ENCODE measurements at places on chromosomes 3 and 15.

DNA sequence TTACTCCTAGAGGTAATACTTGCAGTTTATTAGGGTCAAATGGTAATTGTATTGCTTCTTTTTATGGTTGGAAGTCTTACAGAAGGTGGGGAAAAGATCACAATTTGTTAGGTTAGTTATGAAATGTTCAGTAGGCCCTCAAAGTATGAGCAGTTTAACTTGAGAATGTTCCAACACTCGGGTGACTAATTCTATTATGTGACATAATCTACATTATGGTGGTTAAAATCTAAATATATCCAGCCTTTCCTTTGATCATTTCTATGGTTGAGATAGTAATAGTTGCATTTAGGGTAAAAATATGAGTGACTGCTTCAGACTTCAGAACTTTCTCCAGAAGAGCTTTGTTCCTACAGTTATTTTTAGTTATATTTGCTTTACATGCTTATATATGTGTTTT is 19.6 kb upstream of the FBXO22 start:
- no peak for DNase-seq

- no peak for DNase-seq
Measured at GRCh38 chr3:166783206-166783605, 596.9 kb downstream of the ZBBX start.

DNA sequence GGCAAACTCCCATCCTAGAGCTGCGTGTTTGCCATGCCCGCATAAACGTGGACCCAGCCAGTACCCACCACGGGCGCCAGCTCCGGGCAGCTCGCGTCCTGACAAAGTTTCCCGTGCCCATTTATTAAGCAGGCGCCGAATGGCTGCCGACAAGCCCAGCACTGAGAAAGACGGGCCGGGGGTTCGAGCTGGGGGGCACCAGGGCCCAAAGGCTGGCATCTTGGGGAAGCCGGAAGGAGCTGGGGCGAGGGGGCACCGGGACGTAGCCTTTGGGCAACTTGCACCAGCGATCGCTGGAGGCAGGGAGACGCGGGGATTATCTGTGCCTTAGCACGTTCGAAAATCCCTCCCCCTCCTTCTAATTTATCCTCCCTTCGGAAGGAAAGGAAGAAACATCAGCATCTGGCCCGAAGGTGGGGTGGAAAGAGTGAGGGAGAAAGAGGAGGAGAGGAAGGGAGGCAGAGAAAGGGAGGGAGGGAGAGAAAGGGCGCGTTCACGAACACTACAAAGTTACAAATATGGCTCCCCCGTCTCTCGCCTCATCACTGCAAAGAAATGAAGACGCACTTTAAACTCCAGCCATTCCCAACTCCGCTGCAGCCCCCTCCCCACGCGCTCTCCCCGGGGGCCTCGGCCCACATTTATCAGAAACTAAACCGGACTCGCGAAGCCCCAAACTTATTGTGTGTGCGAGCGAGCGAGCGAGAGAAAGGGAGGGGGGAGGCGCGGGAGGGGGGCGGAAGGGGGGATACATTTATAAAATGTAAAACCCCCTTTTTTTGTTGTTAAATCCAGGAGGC is 1.0 kb downstream of the ANP32A start:
- DNase-seq, result no peak

DNA sequence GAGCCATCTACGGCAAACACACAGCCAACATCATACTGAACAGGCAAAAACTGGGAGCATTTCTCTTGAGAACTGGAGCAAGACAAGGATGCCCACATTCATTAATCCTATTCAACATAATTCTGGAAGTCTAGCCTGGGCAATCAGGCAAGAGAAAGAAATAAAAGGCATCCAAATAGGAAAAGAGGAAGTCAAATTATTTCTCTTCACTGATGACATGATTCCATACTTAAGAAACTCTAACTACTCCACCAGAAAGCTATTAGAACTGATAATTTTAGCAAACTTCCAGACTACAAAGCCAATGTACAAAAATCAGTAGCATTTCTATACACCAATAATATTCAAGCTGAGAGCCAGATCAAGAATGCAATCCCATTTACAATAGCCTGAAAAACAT is 17.3 kb upstream of the ENTPD3 start:
- DNase-seq, result no peak

DNA sequence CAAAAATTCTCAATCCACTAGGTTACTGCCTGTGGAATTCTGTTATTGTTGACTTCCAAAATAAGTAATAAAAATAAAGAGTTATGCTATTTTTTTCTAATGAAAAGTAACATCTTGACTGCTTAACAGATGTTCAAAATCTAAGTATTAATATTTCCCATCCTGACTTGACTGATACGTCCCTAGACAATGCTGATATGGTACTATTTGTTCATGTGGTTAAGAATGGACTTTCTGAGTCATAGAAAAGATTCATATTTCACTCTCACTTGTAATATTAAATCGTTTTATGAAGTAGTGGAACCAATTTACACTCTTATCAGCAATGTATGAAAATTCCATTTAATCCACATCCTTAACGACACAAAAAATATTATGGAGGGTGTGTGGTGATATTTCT is 104.8 kb upstream of the PLSCR5 start:
- DNase-seq, result no peak

DNA sequence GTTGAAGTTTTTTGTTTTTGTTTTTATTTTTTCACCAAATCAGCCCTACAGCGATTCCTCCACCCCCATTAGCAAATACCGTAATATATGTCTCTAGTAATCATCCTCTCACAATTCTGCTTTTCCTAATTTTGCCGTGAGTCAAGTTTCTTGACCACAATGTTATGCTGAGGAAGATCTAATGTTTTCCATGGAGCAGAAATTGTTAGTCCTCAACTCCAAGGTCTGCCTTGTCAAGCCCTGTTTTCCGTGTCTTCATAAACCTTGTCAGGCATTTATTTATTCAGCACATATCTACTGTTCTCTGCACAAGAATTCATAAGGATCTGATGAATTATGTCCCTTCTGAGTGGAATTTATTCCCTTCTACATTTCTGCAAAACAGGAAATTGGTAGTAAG is 372.8 kb downstream of the RBMS3 start:
- no peak for DNase-seq

GRCh38 chr3:134665243-134665642 is 14.4 kb upstream of the KY start:
- no peak for DNase-seq

- peak; percentile 90 for DNase-seq
Measured at GRCh38 chr3:177597311-177598096, 400.2 kb upstream of the TBL1XR1 start.

GRCh38 chr3:114789803-114790202 is 357.3 kb downstream of the ZBTB20 start:
- no peak for DNase-seq

- DNase-seq, result no peak
Measured at GRCh38 chr15:73924171-73924921, 1.9 kb upstream of the LOXL1 start.

- no peak for DNase-seq
Measured at GRCh38 chr3:23751212-23751723, 54.5 kb upstream of the UBE2E1 start.

DNA sequence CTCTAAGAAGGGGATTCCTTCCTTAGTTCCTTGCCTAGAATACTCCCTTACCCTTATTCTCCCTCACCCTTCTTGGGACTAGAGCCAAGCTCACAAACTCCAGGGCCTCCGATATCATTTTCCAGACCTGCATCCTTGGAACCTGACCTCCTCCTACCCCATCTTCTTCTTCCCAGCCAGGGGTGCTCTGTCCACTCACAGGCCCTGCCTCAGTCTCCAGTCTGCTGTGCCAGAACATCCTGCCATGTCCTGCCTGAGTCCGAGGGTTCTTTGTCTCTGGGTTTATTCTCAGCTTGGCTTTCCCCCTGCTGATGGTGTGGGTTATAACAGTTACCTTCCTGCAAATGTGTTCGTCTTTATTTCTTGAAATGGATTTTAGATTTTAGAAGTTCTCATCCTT is 59.9 kb upstream of the MCF2L2 start:
- DNase-seq, result no peak

GRCh38 chr3:114721864-114722263 is 425.2 kb downstream of the ZBTB20 start:
- no peak for DNase-seq

DNA sequence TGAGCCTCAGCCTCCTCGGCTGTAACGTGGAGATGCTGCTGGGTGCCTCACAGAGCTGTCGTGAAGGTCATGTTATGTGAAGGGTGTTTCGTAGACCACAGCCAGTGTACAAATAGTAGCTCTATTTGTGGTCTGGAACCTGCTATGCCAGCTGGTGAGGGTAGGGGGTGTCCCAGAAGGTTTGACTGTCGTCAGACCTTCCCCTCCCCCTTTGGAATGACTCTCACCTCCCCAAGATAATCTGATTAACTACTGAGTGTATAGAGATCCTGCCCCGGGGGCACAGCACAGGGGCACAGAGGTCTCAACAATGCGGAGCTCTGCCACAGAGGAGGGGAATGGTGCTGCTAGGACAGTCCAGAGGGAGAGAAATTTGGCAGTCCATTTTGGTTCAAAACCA is 20.5 kb downstream of the FGD5 start:
- no peak for DNase-seq

DNA sequence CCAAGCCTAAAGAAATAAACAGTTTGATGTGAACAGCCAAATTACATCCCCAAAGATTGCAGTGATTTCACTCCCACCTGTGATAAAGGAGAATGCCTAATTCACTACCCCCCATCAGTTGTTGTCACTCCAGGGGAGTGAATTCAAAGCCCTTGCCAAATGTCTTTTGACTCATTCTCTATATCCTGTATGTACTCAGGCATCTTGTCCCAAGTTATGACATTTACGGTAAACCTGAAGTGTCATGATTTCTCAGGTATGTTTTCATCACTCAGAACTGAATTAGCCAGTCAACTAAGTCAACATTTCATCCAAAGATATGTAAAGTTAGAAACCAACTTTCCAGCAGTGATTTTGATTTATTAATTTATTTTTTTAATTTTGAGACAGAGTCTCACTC is 22.0 kb upstream of the HERC1 start:
- no peak for DNase-seq

DNA sequence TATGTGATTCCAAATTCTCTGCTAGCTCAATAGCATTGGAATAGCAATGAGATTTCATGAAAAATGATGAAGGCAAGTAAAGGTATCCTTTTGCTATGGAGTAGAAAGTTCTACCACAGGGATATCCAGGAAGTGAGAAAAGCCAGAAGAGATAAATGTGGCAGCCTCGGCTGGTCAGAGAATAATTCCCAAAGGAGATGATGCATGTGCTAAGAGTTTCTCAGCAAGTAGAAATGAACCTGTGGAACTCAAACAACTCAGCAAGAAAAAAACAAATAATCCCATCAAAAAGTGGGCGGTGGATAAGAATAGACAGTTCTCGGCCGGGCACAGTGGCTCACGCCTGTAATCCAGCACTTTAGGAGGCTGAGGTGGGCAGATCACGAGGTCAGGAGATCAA is 38.2 kb downstream of the ALS2CL start:
- no peak for DNase-seq

GRCh38 chr3:25184641-25185250 is 243.3 kb upstream of the RARB start:
- DNase-seq, result no peak

DNA sequence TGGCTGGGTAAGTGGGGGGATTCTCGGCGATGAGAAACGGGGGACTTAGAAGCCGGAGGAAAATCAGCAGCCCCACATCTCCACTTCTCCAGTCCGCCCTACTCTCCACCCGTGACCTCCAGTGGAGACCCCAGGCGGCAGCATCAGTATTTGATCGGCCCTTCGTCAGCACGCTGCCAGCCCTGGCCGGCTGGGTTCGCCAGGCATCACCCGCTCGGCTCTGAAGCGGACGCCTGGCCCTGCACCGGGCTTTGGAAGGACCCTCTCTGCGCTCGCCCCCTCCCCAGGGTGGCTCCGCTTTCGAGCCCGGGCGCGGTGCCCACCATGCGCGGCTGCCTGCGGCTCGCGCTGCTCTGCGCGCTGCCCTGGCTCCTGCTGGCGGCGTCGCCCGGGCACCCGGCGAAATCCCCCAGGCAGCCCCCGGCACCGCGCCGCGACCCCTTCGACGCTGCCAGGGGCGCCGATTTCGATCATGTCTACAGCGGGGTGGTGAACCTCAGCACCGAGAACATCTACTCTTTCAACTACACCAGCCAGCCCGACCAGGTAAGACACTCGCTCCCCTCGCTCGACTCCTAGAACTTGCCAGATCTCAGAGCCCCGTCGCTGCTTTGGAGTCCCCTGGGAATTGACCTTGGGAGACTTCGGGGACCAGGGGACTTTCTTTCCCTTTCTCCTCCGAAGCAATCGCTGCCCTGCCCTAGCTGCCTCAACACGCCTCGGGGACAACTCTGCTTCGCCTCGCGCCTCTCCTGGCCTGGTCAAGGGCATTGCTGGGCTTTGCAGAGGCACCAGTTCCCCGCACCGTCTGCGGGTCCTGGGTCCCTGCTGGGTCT is 561 bp downstream of the SIDT1 start:
- no peak for DNase-seq

GRCh38 chr3:32245200-32245599 is 6.7 kb downstream of the CMTM8 start:
- DNase-seq, result no peak

Measured in SK-N-MC (cell line).